Hepatocyte (in vitro differentiated cells): ENCODE measurements at places on chromosomes 6 and 20. TPM values are rescaled to one million over a fixed set of nuclear protein-coding genes. Genes with fewer than 3 reads are reported as not detected.

The TCFL5 gene
- total RNA-seq = 9.1 and 9.5 TPM in 2 replicates

The MAK gene
- total RNA-seq = 0.04 TPM in 1 of 2 replicates, not detected in the other

The MYB gene
- total RNA-seq = 0.17 and 0.48 TPM in 2 replicates

The TAAR9 gene
- not detected in 2 replicates for total RNA-seq

The ZNF831 gene
- not detected in 2 replicates for total RNA-seq

The PRICKLE4 gene
- total RNA-seq = 1.2 and 4.0 TPM in 2 replicates

The WFDC2 gene
- 12.6 and 16.7 TPM in 2 replicates for total RNA-seq

The COQ3 gene
- total RNA-seq = 5.7 and 5.9 TPM in 2 replicates

The SMPD2 gene
- 9.3 and 15.3 TPM in 2 replicates for total RNA-seq

The ASIP gene
- not detected in 2 replicates for total RNA-seq

The KIF3B gene
- total RNA-seq = 31.2 and 32.0 TPM in 2 replicates

The POPDC3 gene
- 0.93 and 1.2 TPM in 2 replicates for total RNA-seq

The FNDC11 gene
- 0.57 and 0.76 TPM in 2 replicates for total RNA-seq

The BANF2 gene
- not detected in 2 replicates for total RNA-seq

- no peak for DNase-seq
- no peaks in the 10 kb centered on the region for H3K4me1 ChIP-seq
- H3K27me3 ChIP-seq = no peaks in the 10 kb centered on the region
- no peak overlapping the region for H3K4me3 ChIP-seq
- no peak overlapping the region for H3K27ac ChIP-seq
Measured at GRCh38 chr20:41261260-41261659, 56.3 kb downstream of the ZHX3 start.

DNA sequence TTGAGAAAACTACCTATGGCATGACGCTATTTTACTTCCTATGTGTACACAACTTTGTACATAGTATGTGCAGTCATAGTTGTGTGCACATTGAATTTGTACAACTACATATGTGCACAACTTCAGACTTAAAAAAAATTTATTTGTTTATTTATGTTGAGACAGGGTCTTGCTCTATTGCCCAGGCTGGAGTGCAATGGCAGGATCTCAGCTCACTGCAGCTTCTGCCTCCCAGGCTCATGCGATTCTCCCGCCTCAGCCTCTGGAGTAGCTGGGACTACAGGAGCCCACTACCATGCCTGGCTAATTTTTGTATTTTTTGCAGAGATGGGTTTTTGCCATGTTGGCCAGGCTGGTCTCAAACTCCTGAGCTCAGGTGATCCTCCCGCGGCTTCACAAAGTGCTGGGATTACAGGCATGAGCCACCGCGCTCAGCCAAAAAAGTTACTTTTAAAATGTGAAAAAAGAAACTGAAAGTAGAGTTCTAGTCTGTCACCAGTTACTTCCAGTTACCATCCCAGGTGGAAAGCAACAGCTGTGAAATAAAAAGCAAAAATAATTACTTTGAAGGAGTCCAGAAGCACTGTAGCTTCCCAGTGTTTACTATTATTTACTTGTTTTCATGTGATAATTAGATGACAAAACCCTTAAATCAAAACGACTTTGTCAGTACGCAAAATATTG lies 1.7 kb upstream of the ZKSCAN8 start:
- peaks cover 18% of the 10 kb centered on the region for H3K4me1 ChIP-seq
- H3K27me3 ChIP-seq = no peaks in the 10 kb centered on the region
- H3K4me3 ChIP-seq = no peak overlapping the region
- H3K27ac ChIP-seq = no peak overlapping the region
- H3K36me3 ChIP-seq = no peaks in the 10 kb centered on the region

GRCh38 chr20:24942679-24943078 lies 6.4 kb upstream of the CST7 start:
- no peak for DNase-seq
- H3K4me1 ChIP-seq = no peaks in the 10 kb centered on the region
- no peak overlapping the region for H3K27ac ChIP-seq
- no peaks in the 10 kb centered on the region for H3K36me3 ChIP-seq
- no peak overlapping the region for H3K4me3 ChIP-seq

DNA sequence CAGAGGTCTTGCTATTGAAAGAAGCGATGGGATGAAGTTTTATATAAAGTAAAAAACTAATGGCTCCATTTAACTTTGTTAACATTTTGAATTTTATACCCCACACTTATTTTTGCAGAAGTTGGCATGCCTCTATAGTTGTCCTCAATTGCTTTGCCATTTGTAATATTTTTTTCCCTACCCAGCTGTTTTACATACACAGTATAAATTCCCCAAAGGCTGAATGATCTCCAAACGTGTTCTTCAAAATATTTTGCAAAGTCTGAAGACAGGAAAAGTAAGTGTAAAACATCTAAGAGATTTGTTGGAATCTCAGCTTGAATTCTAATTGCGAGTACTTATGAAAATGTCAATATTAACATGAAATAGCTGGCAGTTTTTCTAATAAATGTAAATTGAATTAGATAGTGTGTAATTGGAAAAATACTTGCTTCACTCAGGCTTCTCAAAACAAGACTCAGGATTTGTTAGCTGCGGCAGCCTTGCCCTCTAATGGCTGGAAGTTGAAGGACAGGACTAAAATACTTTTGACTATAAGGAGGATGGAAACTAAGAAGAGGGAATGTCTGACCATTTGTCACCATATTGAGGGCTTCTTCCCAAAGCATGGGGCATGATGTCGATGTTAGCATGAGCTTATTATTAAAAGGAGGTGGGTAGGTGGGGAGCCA lies 226.8 kb downstream of the UST start:
- H3K4me3 ChIP-seq = no peak overlapping the region
- H3K36me3 ChIP-seq = no peaks in the 10 kb centered on the region
- peak; percentile 52 for DNase-seq
- H3K27ac ChIP-seq = no peak overlapping the region
- no peaks in the 10 kb centered on the region for H3K27me3 ChIP-seq

- H3K4me3 ChIP-seq = no peak overlapping the region
- peak; percentile 31 for DNase-seq
- peak overlapping the region; percentile 76 for H3K27ac ChIP-seq
- H3K27me3 ChIP-seq = no peaks in the 10 kb centered on the region
- peaks cover 27% of the 10 kb centered on the region for H3K4me1 ChIP-seq
Measured at GRCh38 chr20:46349742-46350056, 41.4 kb upstream of the CDH22 start.

GRCh38 chr20:48657426-48658197 lies 170.2 kb downstream of the PREX1 start:
- no peaks in the 10 kb centered on the region for H3K4me1 ChIP-seq
- H3K4me3 ChIP-seq = no peak overlapping the region
- peak; percentile 87 for DNase-seq
- no peak overlapping the region for H3K27ac ChIP-seq

DNA sequence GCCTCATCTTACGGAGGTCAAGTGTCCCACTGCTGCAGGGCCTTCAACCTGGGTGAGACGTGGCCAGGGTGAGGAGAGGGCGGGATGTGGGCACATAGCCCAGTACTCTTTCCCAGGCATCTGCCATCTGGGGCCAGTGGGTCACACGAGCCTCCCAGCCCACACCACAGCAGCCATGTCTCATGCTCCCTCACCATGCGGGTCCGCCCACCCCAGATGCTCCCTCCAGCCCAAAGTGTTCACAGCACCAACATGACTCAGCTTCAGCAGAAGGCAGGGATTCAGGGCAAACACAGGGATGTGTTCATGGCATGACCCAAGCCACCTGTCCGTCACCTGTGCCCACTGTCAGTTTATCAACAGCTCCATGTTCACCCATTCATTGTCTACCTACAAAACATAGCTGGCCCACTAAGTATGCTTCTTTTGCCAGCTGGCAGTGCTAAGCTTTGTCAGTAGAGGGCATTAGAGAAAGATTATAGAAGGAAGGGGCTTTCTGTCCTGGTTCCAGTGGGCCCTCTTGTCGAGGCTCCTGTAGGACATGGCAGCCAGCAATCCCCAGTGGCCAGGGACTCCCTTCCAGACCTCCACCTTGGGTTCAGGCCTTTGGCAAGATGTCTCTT lies 109.2 kb downstream of the FOXF2 start:
- no peaks in the 10 kb centered on the region for H3K27me3 ChIP-seq
- no peaks in the 10 kb centered on the region for H3K36me3 ChIP-seq
- no peak for DNase-seq
- H3K4me1 ChIP-seq = no peaks in the 10 kb centered on the region

DNA sequence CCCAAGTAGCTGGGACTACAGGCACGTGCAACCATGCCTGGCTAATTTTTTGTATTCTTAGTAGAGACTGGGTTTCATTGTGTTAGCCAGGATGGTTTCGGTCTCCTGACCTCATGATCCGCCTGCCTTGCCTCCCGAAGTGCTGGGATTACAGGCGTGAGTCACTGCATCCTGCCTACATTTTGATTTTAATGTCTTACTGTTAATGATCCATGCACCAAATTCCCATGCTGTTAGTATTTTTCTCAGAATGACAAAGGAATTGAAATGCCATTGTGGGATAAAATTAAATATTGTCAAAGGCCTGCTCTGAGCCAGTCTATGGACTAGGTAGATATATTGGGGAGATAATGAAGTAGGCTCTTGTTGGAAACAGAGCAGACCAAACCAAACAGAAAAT lies 28.2 kb downstream of the CBFA2T2 start:
- no peak for DNase-seq
- H3K4me3 ChIP-seq = no peak overlapping the region
- no peaks in the 10 kb centered on the region for H3K4me1 ChIP-seq
- H3K27me3 ChIP-seq = no peaks in the 10 kb centered on the region

- H3K36me3 ChIP-seq = no peaks in the 10 kb centered on the region
- H3K4me3 ChIP-seq = no peak overlapping the region
- H3K27ac ChIP-seq = no peak overlapping the region
- H3K27me3 ChIP-seq = no peaks in the 10 kb centered on the region
- DNase-seq = no peak
- H3K4me1 ChIP-seq = no peaks in the 10 kb centered on the region
Measured at GRCh38 chr6:73542891-73543290, 22.1 kb upstream of the EEF1A1 start.

DNA sequence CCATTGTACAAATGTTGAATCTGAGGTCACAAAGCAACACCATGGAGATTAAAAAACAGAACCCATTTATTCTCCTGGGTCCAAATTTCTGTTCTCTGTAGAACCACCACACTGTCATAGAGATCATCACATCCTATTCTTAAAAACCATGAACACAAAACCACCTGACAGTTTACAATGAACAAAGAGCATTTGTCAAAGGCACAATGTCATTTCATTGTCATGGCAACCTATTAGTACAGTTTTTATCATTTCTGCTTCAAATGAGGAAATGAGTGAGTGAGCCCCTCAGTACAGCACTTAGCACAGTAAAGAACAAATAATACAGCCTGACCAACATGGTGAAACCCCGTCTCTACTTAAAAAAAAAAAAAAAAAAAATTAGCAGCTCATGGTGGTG lies 23.1 kb upstream of the LAMP5 start:
- H3K4me3 ChIP-seq = no peak overlapping the region
- H3K36me3 ChIP-seq = no peaks in the 10 kb centered on the region
- H3K4me1 ChIP-seq = no peaks in the 10 kb centered on the region
- H3K27me3 ChIP-seq = peaks cover 15% of the 10 kb centered on the region
- no peak overlapping the region for H3K27ac ChIP-seq

GRCh38 chr20:43973671-43974450 lies 59.2 kb downstream of the TOX2 start:
- no peak overlapping the region for H3K27ac ChIP-seq
- no peaks in the 10 kb centered on the region for H3K27me3 ChIP-seq
- H3K4me1 ChIP-seq = no peaks in the 10 kb centered on the region
- H3K36me3 ChIP-seq = no peaks in the 10 kb centered on the region
- DNase-seq = no peak

GRCh38 chr20:5859608-5860007 lies 90.7 kb downstream of the TRMT6 start:
- H3K27me3 ChIP-seq = no peaks in the 10 kb centered on the region
- no peak overlapping the region for H3K27ac ChIP-seq
- H3K4me3 ChIP-seq = no peak overlapping the region
- no peaks in the 10 kb centered on the region for H3K36me3 ChIP-seq
- no peaks in the 10 kb centered on the region for H3K4me1 ChIP-seq

DNA sequence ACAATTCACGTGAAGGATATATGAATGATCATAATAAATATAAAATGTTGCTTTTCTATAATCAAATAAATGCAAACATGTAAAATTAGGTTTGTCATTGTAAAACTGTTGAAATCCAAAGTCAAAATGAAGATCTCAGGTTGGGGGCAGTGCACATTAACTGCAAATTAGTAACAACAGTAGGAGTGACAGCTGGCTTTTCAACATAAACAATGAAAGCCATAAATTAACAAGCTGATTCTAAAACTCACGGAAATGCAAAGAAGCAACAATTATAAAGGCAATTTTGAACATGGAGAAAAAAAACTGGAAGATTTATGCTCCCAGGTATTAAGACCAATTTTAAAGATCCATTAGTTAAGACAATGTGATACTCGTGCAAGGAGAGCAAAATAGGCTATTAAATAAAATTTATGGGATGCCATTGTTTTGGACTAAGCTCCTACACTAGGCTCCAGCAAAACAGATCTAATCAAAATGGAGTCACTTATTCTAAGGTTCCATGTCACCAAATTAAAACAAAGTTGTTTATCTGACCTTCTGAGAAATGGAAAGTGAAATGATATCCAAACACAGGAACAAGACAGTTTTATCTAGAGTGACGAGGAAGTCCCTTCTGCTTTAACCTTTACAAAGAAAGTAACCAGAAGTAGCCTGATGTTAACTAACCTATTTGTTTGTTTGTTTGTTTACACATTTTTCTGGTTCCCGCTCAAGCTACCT lies 770.8 kb downstream of the EPHA7 start:
- no peak overlapping the region for H3K27ac ChIP-seq
- no peaks in the 10 kb centered on the region for H3K4me1 ChIP-seq
- no peaks in the 10 kb centered on the region for H3K27me3 ChIP-seq

DNA sequence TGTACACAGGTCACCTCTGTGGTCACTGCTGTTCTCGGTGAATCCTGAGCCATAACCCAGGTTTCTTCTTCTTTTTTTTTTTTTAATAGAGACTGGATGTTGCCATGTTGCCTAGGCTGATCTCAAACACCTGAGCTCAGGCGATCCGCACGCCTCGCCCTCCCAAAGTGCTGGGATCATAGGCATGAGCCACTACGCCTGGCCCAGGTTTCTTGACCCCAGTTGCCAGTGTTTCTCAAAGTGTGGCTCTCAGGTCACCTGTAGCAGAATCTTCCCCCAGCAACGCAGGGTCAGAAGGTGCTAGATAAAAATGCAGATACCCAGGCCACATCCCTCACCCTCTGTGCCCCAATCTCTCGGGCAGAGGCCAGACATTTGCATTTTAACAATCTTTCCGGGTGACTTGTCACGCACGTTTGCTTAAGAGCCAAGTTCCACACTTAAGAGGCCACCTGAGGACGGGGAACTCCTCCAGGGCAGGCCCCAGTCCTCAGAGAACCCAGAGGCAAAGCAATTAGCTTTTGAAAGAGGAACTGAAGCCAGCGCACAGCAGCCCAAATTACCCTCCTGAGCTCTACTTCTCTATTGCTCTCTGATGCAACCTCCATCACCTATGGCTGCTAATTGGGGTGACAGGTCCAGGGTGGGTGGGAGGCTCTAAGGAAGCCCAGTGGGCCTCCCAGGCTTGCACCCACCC lies 81.8 kb downstream of the NFATC2 start:
- no peak overlapping the region for H3K4me3 ChIP-seq
- H3K27ac ChIP-seq = no peak overlapping the region
- H3K4me1 ChIP-seq = peaks cover 16% of the 10 kb centered on the region
- no peak for DNase-seq
- no peaks in the 10 kb centered on the region for H3K27me3 ChIP-seq
